NCI-H446 (cell line): ENCODE measurements at places on chromosomes 16 and 17.

- DNase-seq, result no peak
Observed at GRCh38 chr16:75044800-75045361, 46.1 kb downstream of the ZNRF1 start.

DNA sequence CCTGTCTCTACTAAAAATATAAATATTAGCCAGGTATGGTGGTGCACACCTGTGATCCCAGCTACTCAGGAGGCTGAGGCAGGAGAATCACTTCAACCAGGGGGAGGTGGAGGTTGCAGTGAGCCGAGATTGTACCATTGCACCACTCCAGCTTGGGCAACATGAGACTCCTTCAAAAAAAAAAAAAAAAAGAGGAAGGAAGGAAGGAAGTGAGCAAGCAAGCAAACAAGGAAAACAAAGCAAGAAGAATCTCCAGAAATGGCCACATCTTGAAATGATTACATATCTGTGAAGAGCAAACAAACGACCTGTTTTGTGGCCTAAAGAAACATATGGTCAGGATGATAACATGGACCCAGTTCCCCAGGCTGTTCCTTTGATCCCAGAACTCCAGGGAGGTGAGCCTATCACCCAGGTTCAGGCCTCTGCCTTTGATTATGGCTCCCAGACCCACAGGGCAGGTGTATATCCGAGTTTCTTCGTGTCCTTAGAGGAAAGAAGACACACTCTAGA lies 8.9 kb downstream of the ACOX1 start:
- no peak for DNase-seq

DNA sequence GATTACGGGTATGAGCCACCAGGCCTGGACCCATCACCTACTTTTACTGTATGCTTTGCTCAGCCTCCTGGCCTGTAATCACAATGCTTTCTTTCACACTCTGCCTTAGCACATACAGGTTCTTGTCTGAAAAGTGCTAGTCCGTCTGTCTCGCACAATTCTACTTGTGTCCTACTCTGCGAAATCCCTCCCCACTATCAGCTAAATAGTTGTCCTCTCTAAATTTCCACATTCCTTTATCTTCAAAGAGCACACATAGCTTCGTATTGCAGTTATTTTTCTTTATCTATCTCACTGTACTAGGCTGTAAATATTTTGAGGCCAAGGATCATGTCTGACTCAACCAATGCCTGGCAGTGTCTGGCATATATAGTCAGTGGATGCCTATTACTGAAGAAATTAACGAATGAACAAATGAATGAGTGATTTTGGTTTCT lies 38.5 kb upstream of the ETV4 start:
- DNase-seq, result no peak

- no peak for DNase-seq
Observed at GRCh38 chr17:30376621-30377452, 1.9 kb upstream of the CPD start.

DNA sequence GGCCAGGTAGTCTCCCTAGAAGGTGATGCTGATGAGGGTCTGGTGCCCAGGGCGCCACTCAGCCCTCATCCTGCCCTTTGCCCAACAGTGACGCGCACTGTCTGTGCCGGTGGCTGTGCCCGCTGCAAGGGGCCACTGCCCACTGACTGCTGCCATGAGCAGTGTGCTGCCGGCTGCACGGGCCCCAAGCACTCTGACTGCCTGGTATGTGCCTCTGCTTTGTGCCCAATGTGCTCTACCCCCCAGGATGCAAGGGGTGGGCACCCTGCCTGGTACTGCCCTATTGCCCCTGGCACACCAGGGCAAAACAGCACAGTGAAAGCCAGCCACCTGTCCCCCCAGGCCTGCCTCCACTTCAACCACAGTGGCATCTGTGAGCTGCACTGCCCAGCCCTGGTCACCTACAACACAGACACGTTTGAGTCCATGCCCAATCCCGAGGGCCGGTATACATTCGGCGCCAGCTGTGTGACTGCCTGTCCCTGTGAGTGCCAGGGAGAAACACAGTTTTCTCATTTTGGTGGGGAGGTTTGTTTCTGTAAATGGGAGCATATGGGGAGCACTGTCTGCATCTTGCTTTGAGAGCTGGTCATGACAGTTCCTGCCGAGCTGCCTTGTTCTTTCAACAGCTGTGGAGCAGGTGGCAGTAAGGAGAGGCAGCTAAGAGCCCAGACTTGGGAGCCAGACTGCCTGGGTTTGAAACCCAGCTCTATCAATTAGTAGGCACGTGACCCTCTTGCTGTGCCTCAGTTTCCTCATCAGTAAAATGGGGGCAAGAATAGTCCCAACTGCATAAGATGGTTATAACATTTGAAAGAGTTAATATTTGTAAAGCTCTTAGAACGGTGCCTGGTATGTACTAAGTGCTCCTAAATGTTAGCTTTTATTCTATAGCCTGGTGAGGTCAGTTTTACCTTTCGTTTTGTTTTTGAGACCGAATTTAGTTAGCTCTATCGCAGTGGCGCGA lies 10.4 kb downstream of the ERBB2 start:
- DNase-seq, result no peak

DNA sequence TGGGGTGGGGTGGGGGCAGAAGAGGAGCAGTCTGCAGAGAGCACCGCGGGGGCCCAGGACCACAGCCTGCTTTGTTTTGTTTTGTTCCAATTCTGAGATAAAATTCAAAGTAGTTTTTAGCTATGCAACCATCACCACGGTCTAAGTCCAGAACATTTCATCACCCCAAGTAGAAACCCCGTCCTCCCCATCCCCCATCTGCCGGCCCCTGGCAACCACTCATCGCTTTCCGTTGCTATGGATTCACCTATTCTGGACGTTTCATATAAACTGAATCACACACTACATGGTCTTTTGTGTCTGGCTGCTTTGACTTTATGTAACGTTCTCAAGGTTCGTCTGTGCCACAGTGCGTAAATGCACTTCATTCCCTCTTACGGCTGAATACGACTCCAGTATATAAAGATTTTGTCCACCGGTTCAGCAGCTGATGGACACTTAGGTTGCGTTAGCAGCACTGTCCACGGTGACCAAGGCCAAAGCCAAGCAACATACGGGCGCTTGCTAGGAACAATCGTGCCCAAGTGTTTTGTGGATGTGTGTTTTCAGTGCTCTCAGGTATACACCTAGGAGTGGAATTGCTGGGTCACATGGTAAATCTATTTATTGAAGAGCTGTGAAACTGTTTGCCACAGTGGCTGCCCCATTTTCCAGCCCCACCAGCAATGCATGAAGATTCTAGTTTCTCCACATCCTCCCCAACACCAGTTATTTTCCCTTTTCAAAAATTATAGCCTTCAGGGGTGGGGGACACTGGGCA lies 27.7 kb upstream of the RASD1 start:
- no peak for DNase-seq

- DNase-seq, result no peak
Observed at GRCh38 chr16:72425571-72426341, 253.8 kb upstream of the PMFBP1 start.

- DNase-seq, result no peak
Observed at GRCh38 chr16:4096509-4096908, 19.7 kb downstream of the ADCY9 start.

- DNase-seq, result no peak
Observed at GRCh38 chr16:48323783-48324775, 61.1 kb downstream of the SIAH1 start.
